ENCODE measurements at places on chromosomes 3 and 15.

GRCh38 chr15:100902436-100903167, 16.6 kb upstream of the LRRK1 start:
- DNase-seq = peak; percentile 87

DNA sequence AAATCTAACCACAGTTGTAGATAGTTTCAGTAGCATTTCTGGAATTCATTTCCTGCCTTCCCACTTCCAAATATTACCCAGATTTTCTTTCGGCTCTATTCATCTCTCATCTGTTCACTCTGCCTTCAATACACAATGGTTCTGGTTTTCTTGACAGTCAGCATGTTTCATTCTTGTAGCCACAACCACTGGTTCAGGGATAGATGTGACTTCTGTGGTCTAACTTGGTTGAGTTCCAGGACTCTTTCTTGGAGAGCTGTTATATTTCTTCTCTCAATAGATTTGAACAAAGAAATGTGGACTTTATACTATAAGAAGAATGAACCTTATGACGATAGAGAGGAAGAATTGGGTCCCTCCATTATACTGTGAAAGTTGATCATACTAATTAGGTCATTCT, 228.8 kb downstream of the NSUN3 start:
- DNase-seq = no peak

DNA sequence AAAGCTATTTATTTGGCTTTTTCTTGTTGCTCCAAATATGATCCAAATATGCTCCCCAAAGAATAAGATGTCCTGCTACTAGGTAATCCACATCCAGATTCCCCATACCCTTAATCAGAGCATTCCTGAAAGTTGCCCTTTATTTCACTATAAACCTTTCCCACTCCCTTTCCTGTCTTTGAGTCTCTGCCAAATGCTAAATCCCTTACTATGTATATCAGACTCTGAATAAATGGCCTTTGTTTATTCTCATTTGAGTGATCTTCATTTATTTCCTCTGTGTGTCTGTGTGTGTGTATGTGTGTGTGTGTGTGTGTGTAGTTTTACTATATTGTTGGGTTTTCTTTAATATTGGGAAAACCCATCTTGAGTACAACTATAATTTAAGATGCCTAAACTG, 7.0 kb upstream of the SPICE1 start:
- no peak for DNase-seq

DNA sequence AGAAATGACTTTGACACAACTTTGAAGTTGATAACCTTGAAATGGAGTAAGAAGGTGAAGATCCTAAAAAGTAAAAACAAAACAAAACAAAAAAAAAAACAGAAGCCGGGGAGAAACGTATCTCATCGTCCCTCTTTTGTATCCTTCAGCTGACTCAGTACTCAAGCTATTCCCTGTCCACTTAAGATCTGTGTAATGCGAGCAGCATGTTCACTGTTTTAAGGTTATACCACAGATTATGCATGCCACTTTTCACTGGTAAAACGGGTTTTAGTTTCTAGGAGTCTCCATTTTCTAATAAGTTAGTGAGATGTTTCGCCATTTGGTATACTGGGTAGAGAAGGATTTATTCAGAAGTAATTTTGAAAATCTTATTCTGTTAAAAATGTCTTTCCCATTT, 324.3 kb downstream of the FEZF2 start:
- no peak for DNase-seq

DNA sequence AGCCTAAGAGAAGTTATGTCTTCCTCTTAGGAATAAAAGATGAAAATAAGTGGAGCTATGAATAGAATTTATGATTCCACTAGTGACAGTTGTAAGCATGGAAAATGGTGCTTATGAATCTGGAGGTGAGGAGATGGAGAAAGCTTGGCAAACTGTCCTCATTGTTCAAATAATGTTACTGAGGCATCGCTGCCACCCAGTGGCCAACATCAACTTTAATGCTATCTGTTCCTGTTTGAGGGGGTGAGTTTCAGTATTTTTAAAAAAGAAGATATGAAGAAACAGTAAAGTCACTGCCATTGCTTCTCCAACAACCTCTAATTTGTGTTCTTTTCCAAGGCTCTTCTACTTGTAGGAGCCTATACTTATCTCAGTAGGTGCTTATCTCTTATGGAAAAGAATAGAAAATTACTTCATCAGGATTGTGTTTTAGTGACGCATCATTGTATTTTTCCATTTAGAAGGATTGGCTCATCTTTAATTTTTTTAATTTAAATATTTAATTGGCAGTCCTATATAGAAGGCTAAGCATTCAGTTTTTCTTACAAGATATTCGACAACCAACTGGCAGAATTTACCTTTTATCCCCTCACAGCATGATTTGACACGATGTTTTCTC, 260.4 kb upstream of the P2RY1 start:
- peak; percentile 62 for DNase-seq

GRCh38 chr15:95929232-95929846, 401.2 kb upstream of the NR2F2 start:
- no peak for DNase-seq

DNA sequence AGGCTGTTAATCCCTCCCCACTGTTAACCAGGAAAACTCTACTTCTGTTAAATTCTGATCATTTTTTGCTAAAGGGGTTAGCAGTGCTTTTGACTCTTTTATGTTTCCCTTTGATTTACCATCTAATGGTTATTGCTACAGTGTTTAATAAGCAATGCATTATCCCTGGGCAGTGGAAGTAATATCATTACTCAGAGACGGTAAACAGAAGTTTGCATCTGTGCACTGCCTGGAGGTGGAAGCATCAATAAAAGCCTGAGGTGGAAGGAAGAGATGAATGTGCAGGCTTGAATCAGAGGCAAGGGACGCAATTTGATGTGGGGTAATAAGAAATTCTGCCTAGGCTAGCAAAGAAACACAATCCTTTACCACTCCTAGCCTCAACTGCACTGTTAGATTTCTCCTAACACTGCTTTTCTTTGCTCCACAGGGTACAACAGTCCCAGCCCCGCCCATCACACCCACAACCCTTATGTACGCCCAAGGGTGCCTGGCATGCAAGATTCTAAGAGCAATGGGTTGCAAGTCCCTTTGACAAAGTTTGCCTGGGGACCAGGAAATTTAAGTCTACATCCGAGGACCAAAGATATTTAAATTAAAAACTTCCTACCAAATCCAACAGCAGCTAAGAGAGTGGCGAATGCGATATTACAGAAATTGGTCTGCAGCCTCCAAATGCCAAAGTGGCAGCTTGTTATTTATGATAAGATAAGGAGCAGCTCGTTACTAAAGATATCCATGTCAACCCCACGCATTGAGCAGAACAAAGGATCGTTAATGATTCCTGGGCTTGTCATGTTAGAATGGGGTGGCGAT, 261.4 kb downstream of the FHIT start:
- no peak for DNase-seq

DNA sequence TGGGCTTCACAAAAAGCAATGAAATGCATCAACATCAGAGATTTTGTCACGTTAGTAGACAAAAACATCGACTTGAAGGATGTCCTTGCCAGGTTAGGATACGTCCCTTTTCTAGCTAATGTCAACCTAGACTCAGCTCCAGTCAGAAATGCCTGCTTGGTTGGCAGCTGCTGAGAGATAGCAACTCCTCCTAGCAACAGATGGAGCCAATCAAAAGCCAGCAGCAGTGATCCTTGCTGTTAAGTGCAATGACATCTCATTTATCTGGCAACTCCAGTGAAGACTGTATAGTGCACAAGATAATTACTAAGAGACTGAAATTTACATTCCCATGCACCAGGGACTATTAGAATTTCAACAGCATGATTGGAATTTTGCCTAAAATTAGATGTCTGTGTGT, 424.1 kb downstream of the FGF12 start:
- no peak for DNase-seq

- DNase-seq = no peak
Observed at GRCh38 chr15:49888323-49888693, 230.7 kb downstream of the ATP8B4 start.

All from fibroblast of gingiva (primary cell).